Activated naive CD8-positive, alpha-beta T cell treated with anti-CD3 and anti-CD28 coated beads, Interleukin-2, amount 10 ng/mL, durations not matched to agents 7 days and 5 days (primary cell): ENCODE measurements at places on chromosomes 16 and 17. TPM values are rescaled to one million over a fixed set of nuclear protein-coding genes. Genes with fewer than 3 reads are reported as not detected.

Gene DNASE1
- total RNA-seq = 49.6 TPM

Gene EDC4
- total RNA-seq = 119 TPM

DNA sequence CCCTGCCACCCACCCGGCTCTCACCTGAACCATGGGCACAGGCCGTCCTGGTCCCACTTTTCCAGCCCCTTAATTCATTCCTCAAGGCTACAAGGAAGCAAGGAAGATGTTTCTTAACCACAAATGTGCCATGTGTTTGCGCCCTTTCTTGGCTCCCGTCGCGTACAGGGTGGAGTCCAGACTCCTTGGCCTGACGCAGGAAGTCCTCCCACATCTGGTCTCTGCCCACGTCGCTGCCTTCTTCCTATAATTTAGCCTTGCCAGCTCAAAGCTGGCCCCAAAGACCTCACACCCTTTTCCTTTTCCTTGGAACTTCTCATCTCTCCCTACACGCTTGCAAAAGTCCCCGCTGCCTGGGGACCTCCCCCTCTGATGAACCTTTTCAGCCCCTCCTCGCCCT is 38.8 kb upstream of the BHLHA9 start:
- peak overlapping the region; percentile 8 for H3K4me3 ChIP-seq
- DNase-seq = no peak
- H3K36me3 ChIP-seq = peaks cover 9% of the 10 kb centered on the region
- peaks cover 44% of the 10 kb centered on the region for H3K27me3 ChIP-seq
- H3K4me1 ChIP-seq = peaks cover 16% of the 10 kb centered on the region
- H3K27ac ChIP-seq = peak overlapping the region; percentile 47

DNA sequence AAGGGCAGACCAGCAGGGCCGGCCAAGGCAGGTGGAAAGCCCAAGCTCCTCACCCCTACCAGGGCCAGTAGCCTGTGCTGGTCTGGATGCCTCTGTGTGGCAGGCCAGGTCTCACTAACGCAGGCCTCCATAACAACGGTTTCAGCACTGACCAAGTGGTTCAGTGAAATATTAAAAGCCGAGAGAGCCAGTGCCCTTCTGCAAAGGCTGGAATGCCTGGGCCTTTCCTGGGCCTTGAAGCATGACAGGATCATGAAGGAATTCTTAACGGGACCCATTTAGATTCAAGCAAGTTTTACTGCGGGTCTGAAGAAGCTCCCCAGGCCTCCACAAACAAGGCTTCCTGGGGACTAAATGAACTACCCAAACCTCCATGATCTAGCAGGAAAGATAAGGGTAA is 16.3 kb downstream of the ADAD2 start:
- no peak overlapping the region for H3K4me3 ChIP-seq
- DNase-seq = no peak
- no peaks in the 10 kb centered on the region for H3K36me3 ChIP-seq
- no peak overlapping the region for H3K27ac ChIP-seq
- peaks cover 2% of the 10 kb centered on the region for H3K27me3 ChIP-seq

- H3K4me1 ChIP-seq = peaks cover 32% of the 10 kb centered on the region
- DNase-seq = no peak
- H3K27me3 ChIP-seq = no peaks in the 10 kb centered on the region
- peak overlapping the region; percentile 76 for H3K4me3 ChIP-seq
These were observed 3.9 kb upstream of the ARHGAP17 start for GRCh38 chr16:25018972-25019617.

GRCh38 chr16:31480851-31481536 is 1.9 kb upstream of the SLC5A2 start:
- H3K36me3 ChIP-seq = no peaks in the 10 kb centered on the region
- no peak overlapping the region for H3K27ac ChIP-seq
- no peak for DNase-seq
- no peak overlapping the region for H3K4me3 ChIP-seq
- peaks cover 10% of the 10 kb centered on the region for H3K27me3 ChIP-seq

GRCh38 chr16:87692176-87692575 is 73.6 kb downstream of the KLHDC4 start:
- H3K4me1 ChIP-seq = no peaks in the 10 kb centered on the region
- no peak for DNase-seq
- H3K36me3 ChIP-seq = no peaks in the 10 kb centered on the region
- no peak overlapping the region for H3K4me3 ChIP-seq
- no peak overlapping the region for H3K27ac ChIP-seq

- H3K4me3 ChIP-seq = no peak overlapping the region
- DNase-seq = no peak
- no peak overlapping the region for H3K27ac ChIP-seq
- peaks cover 6% of the 10 kb centered on the region for H3K4me1 ChIP-seq
These were observed 24.8 kb upstream of the NSRP1 start for GRCh38 chr17:30091771-30092170.
